HT1080 (cell line): ENCODE measurements at places on chromosomes 16 and 17. TPM values are rescaled to one million over a fixed set of nuclear protein-coding genes. Genes with fewer than 3 reads are reported as not detected.

FOXL1 gene
- 0.51 and 0.80 TPM in 2 replicates for total RNA-seq

GLOD4 gene
- 46.7 and 59.4 TPM in 2 replicates for total RNA-seq

MCRIP1 gene
- total RNA-seq: 81.9 and 87.0 TPM in 2 replicates

ANKRD13B gene
- 14.2 and 17.9 TPM in 2 replicates for total RNA-seq

TNS4 gene
- total RNA-seq: 0.10 and 0.95 TPM in 2 replicates

PYDC1 gene
- total RNA-seq: not detected in 2 replicates
